A549 treated with AZD2906 at 1 μM for 4 hours (cell line): ENCODE measurements at places on chromosomes 13 and 19. TPM values are rescaled to one million over a fixed set of nuclear protein-coding genes. Genes with fewer than 3 reads are reported as not detected.

ZNF728 gene
- not detected in 5 replicates for total RNA-seq

ZNF302 gene
- 13.1 to 16.2 TPM (median 15.4 TPM) in 5 replicates for total RNA-seq

LILRB4 gene
- not detected in 5 replicates for total RNA-seq

POSTN gene
- 0.05 to 0.06 TPM (median 0.05 TPM) in 3 of 5 replicates, not detected in the others for total RNA-seq

C5AR1 gene
- 1.1 to 2.9 TPM (median 2.2 TPM) in 5 replicates for total RNA-seq

COL4A2 gene
- total RNA-seq: 142 to 173 TPM (median 157 TPM) in 5 replicates

PGLYRP1 gene
- not detected in 5 replicates for total RNA-seq

CYP4F2 gene
- 0.05 to 0.24 TPM (median 0.11 TPM) in 5 replicates for total RNA-seq

CEACAM7 gene
- total RNA-seq: 0.07 to 0.12 TPM (median 0.09 TPM) in 5 replicates

ZSCAN4 gene
- not detected in 5 replicates for total RNA-seq

DAND5 gene
- 0.06 to 0.09 TPM (median 0.07 TPM) in 3 of 5 replicates, not detected in the others for total RNA-seq

OR4F17 gene
- not detected in 5 replicates for total RNA-seq

NLRP7 gene
- total RNA-seq: 0.01 to 0.13 TPM (median 0.02 TPM) in 3 of 5 replicates, not detected in the others

ZMYM5 gene
- 5.3 to 6.3 TPM (median 5.7 TPM) in 5 replicates for total RNA-seq

CBY2 gene
- total RNA-seq: not detected in 5 replicates

FBN3 gene
- total RNA-seq: not detected in 5 replicates

GPR18 gene
- not detected in 5 replicates for total RNA-seq

PDCD5 gene
- 405 to 467 TPM (median 439 TPM) in 5 replicates for total RNA-seq

ELAVL3 gene
- total RNA-seq: 0.07 to 0.24 TPM (median 0.15 TPM) in 5 replicates

APC2 gene
- 1.1 to 2.3 TPM (median 1.8 TPM) in 5 replicates for total RNA-seq

OSCAR gene
- 0.18 to 0.42 TPM (median 0.33 TPM) in 5 replicates for total RNA-seq

SLC46A3 gene
- total RNA-seq: 1.5 to 2.0 TPM (median 1.8 TPM) in 5 replicates

KIRREL2 gene
- 0.39 to 0.59 TPM (median 0.44 TPM) in 5 replicates for total RNA-seq

NXNL1 gene
- total RNA-seq: not detected in 5 replicates

FGF9 gene
- total RNA-seq: not detected in 5 replicates

PRRG2 gene
- total RNA-seq: 0.85 to 1.1 TPM (median 0.96 TPM) in 5 replicates

IQCN gene
- 0.62 to 0.92 TPM (median 0.81 TPM) in 5 replicates for total RNA-seq

APLP1 gene
- total RNA-seq: 70.1 to 97.9 TPM (median 93.9 TPM) in 5 replicates

ZIM2 gene
- total RNA-seq: not detected in 5 replicates

NPAS1 gene
- total RNA-seq: 6.0 to 9.2 TPM (median 6.5 TPM) in 5 replicates

IFNL1 gene
- 0.11 TPM in 1 of 5 replicates, not detected in the others for total RNA-seq

FCHO1 gene
- 17.6 to 21.4 TPM (median 18.4 TPM) in 5 replicates for total RNA-seq

FUT1 gene
- total RNA-seq: 0.04 to 0.13 TPM (median 0.06 TPM) in 5 replicates

CD37 gene
- total RNA-seq: not detected in 5 replicates

COG6 gene
- 3.8 to 5.3 TPM (median 4.7 TPM) in 5 replicates for total RNA-seq

MICU2 gene
- total RNA-seq: 14.5 to 18.2 TPM (median 15.6 TPM) in 5 replicates

MRPL57 gene
- total RNA-seq: 19.1 to 27.0 TPM (median 24.8 TPM) in 5 replicates

NCR1 gene
- total RNA-seq: not detected in 5 replicates

CASP14 gene
- total RNA-seq: not detected in 5 replicates

NLRP5 gene
- 0.02 to 0.07 TPM (median 0.05 TPM) in 4 of 5 replicates, not detected in the other for total RNA-seq

UBL3 gene
- total RNA-seq: 9.1 to 11.0 TPM (median 10.2 TPM) in 5 replicates

EDNRB gene
- total RNA-seq: not detected in 5 replicates

ZIC2 gene
- total RNA-seq: 3.6 to 5.9 TPM (median 5.5 TPM) in 5 replicates

ZIK1 gene
- total RNA-seq: 0.07 TPM in 1 of 5 replicates, not detected in the others

C2CD4C gene
- total RNA-seq: 0.35 to 0.70 TPM (median 0.53 TPM) in 5 replicates

STARD13 gene
- 5.8 to 6.8 TPM (median 6.2 TPM) in 5 replicates for total RNA-seq

KCNC3 gene
- 0.96 to 1.5 TPM (median 1.5 TPM) in 5 replicates for total RNA-seq

FAM83E gene
- total RNA-seq: 0.12 to 0.40 TPM (median 0.21 TPM) in 5 replicates

ADAMTS10 gene
- total RNA-seq: 11.0 to 13.5 TPM (median 11.4 TPM) in 5 replicates

ZFP28 gene
- 2.7 to 4.4 TPM (median 3.8 TPM) in 5 replicates for total RNA-seq

TEX26 gene
- not detected in 5 replicates for total RNA-seq

ZNF426 gene
- total RNA-seq: 0.85 to 1.6 TPM (median 1.0 TPM) in 5 replicates

ZNF100 gene
- total RNA-seq: not detected in 5 replicates

GGN gene
- total RNA-seq: 0.14 to 0.65 TPM (median 0.49 TPM) in 5 replicates

ODAD3 gene
- 0.92 to 1.4 TPM (median 1.3 TPM) in 5 replicates for total RNA-seq

CEACAM5 gene
- total RNA-seq: 1.0 to 2.0 TPM (median 1.5 TPM) in 5 replicates
